ENCODE measurements at places on chromosomes 13 and 19.

DNA sequence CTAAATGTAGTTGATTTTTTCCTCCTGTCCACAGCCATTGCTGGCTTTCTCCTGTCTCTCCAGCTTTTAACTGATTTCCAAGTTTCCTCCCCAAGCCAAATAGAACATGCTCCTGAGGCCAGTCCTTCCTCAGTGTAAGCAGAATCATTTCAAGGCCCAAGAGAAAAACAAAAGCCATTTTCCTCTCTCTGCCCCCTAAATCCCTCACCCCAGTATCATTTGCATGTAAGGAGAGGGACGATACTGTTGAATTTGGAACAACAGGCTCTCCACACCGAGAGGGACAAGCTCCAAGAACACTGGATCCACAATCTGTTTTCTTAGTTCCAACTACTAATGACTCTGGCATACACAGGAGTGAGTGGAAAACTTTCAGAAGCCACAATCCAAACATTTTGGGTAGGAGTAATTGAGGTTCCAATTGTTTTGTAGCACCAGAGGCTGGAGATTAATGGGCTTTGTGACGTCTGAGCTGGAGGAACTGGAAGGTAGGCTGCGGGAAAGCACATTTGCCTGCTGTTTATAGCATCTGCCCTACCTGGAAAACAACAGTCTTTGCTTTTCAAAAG, 156.8 kb downstream of the FLT1 start:
- DNase-seq = no peak

DNA sequence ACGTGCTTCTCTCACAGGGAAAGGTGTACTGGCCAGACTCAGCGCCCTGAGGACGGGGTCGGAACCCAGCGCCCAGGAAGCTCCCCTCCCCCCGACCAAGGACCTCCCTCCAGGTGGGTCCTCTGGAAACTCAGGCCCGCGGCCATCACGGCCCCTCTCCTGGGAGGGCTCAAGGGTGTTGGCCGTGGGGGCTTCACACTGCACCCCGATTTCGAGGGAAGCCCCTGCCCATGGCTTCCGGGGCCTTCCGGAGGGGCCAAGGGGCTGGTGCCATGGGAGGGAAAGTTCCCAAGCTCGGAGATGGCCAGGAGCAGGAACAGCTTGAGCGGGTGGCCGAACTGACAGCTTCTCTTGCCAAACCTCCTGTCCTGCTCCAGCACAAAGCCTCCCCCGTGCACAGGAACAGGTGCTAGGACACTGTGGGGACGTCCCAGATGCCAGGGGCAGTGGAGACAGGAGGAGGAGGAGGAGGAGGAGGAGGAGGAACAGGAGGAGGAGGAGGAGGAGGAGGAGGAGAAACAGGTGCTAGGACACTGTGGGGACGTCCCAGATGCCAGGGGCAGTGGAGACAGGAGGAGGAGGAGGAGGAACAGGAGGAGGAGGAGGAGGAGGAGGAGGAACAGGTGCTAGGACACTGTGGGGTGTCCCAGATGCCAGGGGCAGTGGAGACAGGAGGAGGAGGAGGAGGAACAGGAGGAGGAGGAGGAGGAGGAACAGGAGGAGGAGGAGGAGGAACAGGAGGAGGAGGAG, 10.0 kb downstream of the SBNO2 start:
- DNase-seq = no peak

DNA sequence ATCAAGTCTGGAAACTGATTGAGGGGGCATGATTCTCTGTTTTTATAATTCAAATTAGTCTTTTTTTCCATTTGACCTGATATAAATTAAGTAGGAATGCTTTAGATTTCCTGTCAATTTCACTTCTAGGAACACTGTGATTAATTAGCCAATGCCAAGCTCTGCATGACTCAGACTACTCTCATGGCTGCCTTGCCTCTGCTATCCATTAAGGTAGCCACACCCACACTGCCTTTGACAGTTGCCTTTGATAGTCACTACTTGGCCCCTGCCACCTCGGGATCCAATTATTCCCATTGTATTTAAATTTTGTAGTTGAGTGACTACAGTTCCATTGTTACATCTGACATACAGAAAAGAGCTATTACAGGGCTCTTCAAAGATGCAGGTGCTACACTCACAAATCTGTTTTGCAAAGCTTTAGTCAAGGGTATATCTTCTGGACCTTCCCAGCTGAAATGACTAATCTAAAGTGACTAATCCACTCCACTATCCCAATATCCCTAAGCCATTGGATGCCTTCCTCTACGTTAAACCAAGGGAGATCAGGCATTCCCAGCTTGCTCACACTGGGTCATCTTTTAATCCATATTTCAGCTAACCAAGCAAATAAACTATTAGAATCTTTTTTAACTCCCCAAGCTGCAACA, 1193.1 kb upstream of the MIR17HG start:
- DNase-seq = no peak

DNA sequence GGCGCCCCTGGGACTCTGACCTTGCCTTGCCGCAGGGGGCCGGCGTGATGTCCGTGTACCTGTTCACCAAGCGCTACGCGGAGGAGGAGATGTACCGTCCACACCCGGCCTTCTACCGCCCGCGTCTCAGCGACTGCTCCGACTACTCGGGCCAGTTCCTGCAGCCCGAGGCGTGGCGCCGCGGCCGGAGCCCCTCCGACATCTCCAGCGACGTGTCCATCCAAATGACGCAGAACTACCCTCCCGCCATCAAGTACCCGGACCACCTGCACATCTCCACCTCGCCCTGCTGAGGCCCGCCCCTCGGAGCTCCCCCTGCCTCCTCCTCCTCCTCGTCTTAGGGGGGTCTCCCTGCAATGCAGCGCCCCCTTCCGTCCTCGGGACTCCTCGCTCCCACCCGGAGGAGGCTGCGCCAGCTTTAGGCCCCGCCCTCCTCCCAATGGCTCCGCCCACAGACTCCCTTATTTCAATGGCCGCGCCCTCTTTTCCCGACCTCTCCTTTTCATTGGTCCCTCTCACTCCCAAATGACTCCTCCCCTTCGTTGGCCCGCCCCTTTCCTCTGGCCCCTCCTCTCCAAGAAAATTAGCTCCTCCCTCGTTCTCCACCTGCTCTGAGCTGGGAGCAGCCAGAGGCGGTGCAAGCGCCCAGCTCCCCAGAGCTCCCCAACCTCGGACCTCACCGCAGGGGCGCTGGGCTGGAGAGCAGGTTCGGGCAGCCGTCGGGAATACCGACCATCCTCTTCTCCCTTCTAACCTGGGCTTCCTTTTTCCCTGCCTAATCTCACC, 20.5 kb upstream of the CACNG8 start:
- DNase-seq = peak; percentile 93

DNA sequence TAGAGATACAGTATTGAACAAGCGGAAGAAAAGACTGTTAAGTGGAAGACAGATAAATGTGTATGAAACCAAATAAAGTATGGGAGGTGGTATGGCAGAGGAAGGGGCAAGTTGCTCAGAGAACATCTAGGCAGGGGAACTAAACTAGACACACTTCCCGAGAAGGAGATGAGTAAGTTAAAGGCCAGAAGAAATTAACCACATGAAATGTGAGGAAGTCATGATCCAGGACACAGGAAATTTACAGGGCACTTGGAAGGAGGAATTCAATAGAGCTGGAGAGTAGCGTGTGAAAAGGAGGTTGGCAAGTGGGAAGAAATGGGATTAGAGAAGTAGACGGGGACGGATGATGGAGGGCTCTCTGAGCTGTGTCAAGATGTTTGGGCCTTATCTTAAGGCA, 208.8 kb downstream of the COG6 start:
- no peak for DNase-seq

- no peak for DNase-seq
Measured at GRCh38 chr13:54394908-54395307, 1366.3 kb downstream of the OLFM4 start.

DNA sequence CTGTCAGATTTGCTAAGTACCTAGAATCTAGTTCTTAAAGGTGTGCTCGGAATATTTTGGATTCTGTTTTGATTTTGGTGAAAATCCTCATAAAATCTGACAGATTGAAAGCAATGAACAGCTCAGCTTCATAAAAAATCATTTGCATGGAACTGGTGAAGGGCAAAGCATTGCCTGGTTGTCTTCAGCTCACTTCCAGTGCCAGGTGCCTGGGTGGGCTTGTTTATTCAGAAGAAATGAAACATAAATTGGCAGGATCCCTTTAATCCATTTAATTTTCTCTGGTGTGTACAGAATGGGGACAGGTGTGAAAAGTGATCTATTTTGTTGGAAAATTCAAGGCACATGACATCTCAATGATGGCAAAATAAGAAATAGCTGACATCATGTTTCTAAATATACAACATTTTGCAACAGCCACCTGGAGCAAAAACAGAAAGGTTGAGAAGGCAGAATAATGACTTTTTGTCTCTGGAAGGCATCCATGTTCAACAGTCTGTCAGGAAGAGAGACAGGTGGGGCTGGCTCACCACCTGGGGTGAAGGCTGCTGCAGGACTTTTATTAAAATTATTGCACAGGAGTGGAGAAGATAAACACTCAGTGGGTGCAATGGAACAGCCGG, 52.2 kb downstream of the RFC3 start:
- DNase-seq = no peak

DNA sequence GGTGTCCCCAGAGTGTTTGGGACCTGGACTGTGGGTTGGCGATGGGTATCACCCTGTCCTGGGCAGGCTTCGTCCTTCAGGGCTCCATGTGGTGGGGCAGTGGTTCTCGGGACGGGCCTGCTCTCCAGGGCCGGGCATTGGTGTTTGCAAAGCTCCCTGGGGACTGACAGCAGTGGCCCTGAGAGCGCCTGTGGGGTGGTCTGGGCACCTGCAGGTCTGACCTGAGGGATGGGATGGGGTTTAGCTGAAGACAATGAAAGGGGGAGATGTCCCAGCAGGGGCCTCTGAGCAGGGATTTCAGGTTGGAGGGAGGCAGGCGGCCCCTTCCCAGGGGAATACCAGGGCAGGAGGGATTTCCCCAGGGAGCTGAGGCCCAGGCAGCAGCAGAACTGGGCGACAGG, 68.3 kb upstream of the MCF2L start:
- no peak for DNase-seq

- no peak for DNase-seq
Measured at GRCh38 chr19:31138077-31138476, 211.2 kb downstream of the TSHZ3 start.

DNA sequence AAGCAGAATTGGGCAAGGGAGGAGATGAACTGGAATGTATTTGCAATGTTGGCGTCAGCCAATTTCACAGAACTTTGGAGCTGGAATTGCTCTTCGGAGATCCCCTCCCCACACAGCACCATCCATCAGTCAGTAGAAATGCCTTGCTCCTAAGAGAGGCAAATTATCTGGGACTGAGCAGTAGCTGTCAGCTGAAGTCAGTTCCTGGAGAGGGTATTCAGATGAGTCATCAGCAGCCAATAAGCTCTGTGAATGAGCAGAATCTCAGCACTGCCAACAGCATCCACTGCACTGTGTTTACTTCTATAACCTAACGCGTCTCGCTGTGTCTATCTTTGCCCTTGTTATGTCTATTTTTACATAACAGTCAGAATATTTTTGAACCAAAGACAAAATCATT, 213.7 kb downstream of the SLITRK5 start:
- peak; percentile 15 for DNase-seq

DNA sequence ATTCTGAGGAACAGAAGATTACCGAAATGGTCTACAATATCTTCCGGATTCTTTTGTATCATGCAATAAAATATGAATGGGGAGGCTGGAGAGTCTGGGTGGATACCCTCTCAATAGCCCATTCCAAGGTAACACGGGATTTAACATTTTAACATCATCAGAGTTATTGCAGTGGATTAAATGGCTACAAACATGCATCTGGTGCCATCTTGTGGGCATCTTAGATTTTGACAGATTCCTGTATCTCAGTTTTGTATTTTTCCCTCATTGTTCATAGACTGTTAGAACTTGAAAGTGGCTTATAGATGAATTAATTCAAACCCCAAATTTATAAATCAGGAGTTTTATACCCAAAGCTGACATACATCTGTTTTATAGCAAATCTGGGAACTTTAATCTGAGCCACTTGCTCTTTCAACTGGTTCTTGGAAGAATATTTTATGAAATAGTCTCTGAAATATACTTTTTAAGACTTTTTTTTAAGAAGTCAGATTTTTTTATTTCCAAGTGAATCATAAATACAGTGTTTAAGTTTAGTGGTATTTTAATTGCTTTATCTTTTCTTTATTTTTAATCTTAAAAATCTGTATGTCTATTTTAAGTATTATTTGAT, 215.2 kb downstream of the NBEA start:
- DNase-seq = peak; percentile 50

DNA sequence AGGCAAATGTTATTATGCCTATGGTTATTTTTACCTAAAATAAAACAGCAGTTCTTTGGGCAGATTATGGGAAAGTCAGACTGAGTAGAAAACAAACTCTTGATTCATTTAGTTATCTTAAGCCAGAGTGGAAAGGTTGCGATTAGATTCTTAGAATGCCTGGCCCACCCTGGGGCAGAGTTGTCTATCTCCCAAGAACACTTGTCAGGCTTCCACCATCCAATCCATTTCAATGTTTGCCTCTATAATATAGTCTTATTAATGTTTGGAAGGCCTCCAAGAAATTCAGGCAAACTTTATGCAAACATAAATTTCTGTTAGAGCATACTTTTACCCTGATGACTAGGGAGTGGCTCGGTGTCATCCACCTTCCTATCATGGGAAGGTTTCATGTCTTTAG, 207.0 kb downstream of the SLITRK6 start:
- no peak for DNase-seq

- DNase-seq = no peak
Measured at GRCh38 chr19:53538378-53539109, 599 bp downstream of the ZNF331 start.

- DNase-seq = no peak
Measured at GRCh38 chr19:45154064-45154827, 6.5 kb downstream of the NKPD1 start.

GRCh38 chr13:60347690-60348089, 49.3 kb upstream of the TDRD3 start:
- DNase-seq = no peak

GRCh38 chr13:32639502-32640105, 53.4 kb downstream of the PDS5B start:
- DNase-seq = peak; percentile 12

DNA sequence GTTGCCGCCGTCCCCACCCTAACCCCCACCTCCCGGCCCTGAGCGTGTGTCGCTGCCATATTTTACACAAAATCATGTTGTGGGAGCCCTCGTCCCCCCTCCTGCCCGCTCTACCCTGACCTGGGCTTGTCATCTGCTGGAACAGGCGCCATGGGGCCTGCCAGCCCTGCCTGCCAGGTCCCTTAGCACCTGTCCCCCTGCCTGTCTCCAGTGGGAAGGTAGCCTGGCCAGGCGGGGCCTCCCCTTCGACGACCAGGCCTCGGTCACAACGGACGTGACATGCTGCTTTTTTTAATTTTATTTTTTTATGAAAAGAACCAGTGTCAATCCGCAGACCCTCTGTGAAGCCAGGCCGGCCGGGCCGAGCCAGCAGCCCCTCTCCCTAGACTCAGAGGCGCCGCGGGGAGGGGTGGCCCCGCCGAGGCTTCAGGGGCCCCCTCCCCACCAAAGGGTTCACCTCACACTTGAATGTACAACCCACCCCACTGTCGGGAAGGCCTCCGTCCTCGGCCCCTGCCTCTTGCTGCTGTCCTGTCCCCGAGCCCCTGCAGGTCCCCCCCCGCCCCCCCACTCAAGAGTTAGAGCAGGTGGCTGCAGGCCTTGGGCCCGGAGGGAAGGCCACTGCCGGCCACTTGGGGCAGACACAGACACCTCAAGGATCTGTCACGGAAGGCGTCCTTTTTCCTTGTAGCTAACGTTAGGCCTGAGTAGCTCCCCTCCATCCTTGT, 6.4 kb downstream of the YIPF2 start:
- no peak for DNase-seq
